ENCODE measurements at places on chromosomes 7 and 10. TPM values are rescaled to one million over a fixed set of nuclear protein-coding genes. Genes with fewer than 3 reads are reported as not detected.

MAD1L1 gene
- total RNA-seq, result 19.7 TPM

KCNIP2 gene
- 0.33 TPM for total RNA-seq

SLC39A12 gene
- total RNA-seq, result not detected

ZP3 gene
- total RNA-seq, result not detected

WDFY4 gene
- 0.29 TPM for total RNA-seq

FOXI2 gene
- total RNA-seq, result not detected

BTBD16 gene
- total RNA-seq, result 0.55 TPM
